ENCODE measurements at places on chromosomes 3 and 15.

GRCh38 chr15:47725051-47725450 is 7.7 kb downstream of the SEMA6D start:
- DNase-seq = no peak

DNA sequence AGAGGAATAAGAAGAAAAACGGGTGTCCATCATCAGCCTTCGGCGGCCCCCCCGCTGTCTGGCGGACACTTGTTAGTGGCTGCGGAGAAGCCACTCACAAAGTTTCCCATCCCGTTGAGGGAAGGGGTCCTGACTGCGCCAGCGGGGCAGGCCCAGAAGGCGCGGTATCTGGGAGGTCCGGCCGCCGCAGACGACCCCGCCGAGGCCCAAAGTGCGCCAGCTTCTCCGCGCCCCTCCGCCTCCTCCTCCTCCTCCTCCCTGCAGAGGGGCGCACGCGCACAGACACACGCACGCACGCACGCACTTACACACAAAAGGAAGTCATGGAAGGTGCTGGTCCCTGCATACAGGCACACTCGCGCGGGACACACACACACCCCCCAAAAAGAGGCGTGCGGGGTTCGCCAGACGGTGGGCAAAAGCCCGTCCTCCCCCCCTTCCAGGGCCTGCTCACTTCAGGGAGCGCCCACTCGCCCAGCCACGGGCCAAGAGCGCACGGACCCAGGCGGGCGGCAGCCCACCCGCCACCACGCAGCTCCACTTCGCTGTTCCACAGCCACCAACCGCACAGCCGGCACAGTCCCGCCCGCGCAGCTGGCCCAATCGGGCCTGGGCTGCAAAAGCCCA is 18.0 kb downstream of the ZNF148 start:
- no peak for DNase-seq

GRCh38 chr3:155093261-155093660 is 13.1 kb downstream of the MME start:
- DNase-seq = no peak

DNA sequence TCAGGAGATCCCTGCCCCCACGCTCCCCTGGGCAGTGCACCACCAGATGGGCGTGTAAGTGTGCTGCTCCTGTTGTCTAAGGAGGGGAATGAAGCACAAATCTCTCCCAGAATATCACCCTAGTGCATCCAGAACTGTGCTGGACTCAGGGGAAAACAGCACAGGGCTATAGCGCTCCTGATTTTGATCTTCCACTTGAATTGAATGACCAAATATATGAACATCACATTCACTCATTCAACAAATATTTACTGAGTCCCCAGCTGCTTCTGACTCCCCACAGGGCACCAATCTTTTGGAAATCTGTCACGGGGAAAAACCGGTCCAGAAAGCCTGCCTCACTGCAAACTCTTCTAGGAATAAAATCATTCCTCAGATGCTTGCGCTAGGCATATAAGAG is 2.4 kb downstream of the CPLX3 start:
- DNase-seq = no peak

- DNase-seq = no peak
These were observed 325.9 kb upstream of the CTDSPL start for GRCh38 chr3:37535526-37536432.

Measured in H1 (cell line).